Naive thymus-derived CD8-positive, alpha-beta T cell (primary cell): ENCODE measurements at places on chromosomes 2 and 18.

DNA sequence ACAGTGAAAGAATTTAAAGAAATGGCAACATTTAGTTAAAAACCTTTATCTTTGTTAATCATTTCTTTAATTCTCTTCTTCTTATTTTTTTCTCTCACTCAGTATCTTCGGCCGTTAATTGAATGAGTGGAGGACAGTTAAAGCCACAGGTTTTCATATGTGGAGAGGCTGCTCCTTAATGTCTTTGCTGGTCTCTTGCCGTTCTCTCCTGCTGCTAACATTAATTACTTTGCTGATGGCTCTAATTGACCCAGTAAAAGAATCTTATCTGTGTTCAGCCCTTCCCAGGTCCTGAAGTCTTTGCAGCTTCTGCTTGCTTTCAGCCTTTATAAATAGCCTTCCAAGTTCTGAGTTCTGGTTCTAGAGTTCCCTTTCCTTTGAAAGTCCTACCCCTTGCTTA, 77.1 kb downstream of the ADAM23 start:
- DNase-seq, result no peak

- no peak for DNase-seq
Measured at GRCh38 chr2:178429336-178429735, 21.6 kb downstream of the PRKRA start.

DNA sequence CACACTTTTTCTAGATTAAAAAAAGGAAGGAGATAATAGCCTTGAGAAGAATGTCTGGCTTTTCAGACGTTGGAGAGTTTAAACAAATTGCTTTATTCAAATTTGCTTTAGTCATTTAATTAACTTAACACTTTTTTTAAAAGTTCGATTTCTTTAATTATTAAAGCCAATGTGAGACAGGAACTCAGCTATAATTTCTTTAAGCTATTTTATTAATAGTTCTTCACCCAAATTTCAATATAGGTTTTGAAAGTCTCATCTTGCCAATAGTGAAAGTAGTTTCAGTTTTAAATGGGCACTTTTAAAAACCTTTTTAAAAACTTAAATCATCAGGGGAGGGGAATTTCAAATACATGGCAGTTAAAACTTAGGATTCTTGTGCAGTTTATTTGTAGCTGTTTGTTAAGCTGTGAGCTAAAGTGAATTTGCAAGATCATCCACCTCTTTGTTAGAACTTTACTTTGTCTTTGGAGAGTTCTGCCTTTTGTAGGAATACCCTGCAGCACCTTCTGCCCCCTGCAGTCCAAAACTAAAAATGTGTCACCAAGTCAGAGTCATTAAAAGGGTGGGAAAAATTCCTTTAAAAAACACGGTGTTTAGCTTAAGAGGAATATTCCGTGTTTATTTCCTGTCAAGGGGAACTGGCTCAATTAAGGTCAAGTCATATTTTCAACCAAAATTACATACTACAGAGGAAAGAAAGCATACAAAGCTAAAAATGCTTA, 4.6 kb downstream of the TGIF1 start:
- no peak for DNase-seq

- peak; percentile 64 for DNase-seq
Measured at GRCh38 chr2:156331572-156332283, 793 bp downstream of the NR4A2 start.

- peak; percentile 75 for DNase-seq
Measured at GRCh38 chr2:168432565-168433186, 23.4 kb upstream of the CERS6 start.

DNA sequence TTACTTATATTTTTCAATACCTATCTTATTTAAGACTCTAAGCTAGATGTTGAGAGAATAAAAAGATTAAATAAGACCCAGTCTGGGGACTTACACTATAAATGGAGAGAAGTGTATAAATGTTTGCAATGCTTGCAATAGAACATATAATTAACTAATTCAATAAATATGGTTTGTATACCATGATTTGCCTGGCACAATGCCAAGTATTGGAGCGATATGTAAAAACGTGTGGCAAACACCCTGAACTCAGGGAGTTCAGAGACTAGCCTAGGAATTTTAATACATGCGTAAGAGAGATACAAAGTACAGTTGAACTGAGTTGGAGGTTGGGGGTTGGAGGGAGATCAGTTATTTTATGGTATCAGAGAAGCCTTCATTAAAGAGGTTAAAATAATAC, 251.8 kb upstream of the DDX18 start:
- no peak for DNase-seq

GRCh38 chr2:191385416-191386160, 140.4 kb downstream of the MYO1B start:
- no peak for DNase-seq

DNA sequence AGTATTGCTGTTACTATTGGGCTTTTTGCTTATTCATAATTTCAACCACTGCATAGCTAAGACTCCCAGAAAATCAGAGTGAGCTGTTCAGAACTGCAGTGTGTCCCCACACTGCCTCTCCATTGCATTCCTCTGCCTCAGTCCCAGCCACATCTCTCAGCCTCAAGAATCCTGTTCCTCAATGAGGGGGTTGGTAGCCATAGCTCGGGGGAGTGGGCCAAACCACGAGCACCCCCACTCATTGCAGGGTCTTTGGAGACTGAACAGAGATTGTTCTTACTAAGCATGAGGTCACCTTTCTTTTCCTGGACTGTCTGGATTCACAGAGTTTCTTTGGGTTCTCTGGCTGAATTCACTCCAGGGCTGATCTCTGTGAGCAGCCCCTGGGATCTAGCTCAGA, 161.1 kb downstream of the GFPT1 start:
- no peak for DNase-seq

DNA sequence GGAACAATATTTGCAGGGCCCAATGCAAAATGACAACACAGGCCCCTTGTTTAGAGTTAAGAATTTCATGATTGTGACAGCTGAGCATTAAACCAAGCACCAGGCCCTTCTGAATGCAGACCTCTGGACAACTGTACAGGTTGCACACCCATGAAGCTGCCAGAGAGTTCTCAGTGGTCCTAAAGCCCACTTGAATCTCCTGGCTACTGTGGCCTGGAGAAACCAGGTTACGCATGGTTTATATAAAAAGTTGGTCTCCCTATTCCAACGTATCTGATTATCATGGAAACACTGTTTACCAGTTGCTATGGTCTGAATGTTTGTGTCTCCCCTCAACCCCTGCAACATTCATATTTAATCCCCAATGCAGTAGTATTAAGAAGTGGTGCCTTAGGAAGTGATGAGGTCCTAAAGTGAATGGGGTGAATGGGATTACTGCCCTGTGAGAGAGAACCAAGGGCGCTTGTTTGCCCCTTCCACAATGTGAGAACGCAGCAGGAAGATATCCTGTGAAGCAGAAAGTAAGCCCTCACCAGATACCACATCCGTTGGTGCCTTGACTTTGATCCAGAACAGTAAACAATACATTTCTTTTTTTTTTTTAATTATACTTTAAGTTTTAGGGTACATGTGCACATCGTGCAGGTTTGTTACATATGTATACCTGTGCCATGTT, 48.0 kb upstream of the ANXA4 start:
- peak; percentile 77 for DNase-seq
